ENCODE measurements at places on chromosomes 7 and 10. TPM values are rescaled to one million over a fixed set of nuclear protein-coding genes. Genes with fewer than 3 reads are reported as not detected.
A peak's percentile ranks its signal among the peaks of the same experiment; 100 is the strongest.

GRCh38 chr10:62728479-62728878 is 76.0 kb upstream of the ADO start:
- DNase-seq, result no peak

C10orf90 gene
- total RNA-seq, result not detected

- DNase-seq, result no peak
Measured at GRCh38 chr10:60978287-60979115, 34.5 kb upstream of the RHOBTB1 start.

DNA sequence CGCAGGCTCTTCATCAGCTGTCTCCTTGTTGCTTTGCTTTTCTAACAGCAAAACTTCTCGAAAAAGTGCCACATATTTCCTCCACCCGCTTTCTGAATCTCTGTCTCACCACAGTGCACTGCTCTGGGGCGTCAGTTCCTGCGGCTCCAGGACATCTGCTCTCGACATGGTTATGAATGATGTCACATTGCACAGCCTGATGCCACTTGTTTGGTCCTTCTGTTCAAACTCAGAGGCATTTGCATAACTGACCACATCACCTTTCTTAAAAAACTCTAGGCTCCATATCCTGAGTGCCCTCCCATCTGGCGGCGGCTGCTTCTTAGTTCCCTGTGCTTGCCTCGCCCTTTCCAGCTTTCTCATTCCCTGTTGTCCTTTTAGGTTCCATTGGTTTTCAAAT is 469.3 kb upstream of the COBL start:
- no peak for DNase-seq

- DNase-seq, result no peak
Measured at GRCh38 chr10:78954689-78955088, 114.1 kb upstream of the ZMIZ1 start.

GRCh38 chr7:100640517-100641440 is 573 bp downstream of the TFR2 start:
- DNase-seq, result no peak

GRCh38 chr10:99742701-99743100 is 10.7 kb downstream of the CUTC start:
- no peak for DNase-seq

MYOZ1 gene
- total RNA-seq, result 8.7 TPM

DNA sequence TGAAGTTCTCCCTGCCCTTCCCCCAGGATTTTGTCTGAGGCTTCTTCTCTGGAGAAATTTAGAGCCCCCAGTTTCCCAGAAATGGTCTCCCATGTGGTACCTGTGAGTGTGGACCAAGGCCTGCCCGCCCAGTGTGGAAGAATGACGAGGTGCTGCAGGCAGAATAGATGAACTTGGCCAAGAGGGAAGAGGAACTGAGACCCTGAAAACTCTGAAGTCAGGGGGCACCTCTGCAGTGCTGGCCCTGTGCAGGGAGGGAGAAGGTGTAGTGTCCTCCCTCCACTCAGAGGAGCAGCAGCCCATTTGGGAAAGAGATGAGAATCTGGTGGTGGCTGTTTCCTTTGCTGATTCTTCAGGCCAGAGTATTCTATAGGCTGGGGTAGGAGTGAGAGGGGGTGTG is 115.2 kb upstream of the PCGF5 start:
- DNase-seq, result no peak

DNA sequence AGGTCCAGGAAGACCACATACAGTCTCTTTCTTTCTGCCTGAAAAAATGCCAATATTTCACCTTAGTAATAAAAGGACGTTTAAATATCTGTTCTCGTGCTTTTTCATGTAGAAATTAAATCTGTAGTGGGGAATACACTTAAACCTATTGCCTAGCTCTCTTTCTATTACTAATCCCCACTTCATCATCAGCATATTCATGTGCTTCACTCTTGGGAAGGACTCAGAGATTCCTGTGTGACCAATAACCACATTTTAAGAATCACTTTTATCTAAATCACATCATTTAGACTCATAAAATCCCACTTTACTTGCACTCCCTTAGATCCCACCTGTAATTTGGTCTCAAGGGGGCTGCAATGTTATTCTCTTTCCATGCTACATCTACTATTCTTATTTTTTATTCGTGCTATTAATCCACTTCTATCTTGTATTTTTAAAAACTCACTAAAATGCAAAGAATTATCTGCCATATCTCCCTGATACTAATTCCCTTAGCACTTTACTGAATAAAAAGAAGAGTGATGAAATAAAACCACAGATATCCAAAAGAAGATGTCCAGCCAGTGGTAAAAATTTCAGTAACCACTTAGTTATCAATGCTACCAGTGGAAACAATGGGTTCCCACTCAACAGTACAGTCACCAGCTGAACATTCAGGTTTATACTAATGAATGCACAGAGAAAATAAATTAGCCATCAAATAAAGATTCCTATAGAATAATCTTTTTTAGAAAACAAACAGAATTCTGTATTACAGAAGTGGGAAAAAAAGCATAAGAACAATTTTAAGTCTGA is 102.1 kb downstream of the PPP1R17 start:
- DNase-seq, result no peak

GRCh38 chr7:90459888-90460287 is 9.6 kb upstream of the PTTG1IP2 start:
- no peak for DNase-seq

DNA sequence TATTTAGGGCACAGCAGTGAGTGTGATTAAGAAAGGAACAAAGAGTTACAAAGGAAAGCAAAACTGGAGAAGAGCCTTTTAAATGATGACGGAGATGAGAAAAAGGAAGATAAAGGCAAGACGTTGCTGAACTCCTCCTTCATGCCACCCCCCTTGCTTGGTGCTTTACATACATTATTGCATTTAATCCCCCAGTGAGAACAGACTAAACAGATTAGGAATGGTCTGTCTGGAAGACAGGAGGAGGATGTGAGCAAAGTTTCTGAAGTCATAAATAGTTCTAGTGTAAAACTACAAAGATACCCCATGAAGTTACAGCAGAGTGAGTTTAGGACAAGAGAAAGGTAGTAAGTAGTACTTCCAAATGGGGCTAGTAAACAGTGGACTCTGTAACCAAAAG is 113.5 kb downstream of the PLCE1 start:
- DNase-seq, result no peak

GRCh38 chr7:18552316-18552916 is 56.9 kb downstream of the HDAC9 start:
- no peak for DNase-seq

DNA sequence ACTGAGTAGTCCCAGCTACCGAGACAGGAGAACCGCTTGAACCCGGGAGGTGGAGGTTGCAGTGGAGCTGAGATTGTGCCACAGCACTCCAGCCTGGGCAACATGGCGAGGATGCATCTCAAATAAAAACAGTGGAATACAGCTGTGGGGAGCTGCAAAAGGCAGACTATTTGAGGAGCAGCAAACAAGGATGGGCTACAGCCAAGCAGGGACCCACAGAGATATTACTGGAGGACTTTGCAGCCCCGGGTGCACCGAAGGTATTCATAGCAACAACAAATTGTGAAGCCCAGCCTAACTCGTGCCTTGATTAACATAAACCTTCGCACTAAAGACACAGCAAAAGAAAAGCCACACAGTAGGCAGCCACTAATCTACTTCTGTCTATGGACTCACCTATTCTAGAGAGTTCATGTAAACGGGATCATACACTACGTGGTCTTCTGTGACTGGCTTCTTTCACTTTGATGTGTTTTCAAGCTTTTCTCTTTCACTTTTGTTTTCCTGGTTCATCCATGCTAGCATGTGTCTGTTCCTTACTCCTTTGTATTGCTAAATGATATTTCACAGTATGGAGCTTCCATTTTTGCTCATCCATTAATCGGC is 34.0 kb downstream of the PODXL start:
- peak; percentile 70 for DNase-seq

WNT8B gene
- not detected for total RNA-seq

DNA sequence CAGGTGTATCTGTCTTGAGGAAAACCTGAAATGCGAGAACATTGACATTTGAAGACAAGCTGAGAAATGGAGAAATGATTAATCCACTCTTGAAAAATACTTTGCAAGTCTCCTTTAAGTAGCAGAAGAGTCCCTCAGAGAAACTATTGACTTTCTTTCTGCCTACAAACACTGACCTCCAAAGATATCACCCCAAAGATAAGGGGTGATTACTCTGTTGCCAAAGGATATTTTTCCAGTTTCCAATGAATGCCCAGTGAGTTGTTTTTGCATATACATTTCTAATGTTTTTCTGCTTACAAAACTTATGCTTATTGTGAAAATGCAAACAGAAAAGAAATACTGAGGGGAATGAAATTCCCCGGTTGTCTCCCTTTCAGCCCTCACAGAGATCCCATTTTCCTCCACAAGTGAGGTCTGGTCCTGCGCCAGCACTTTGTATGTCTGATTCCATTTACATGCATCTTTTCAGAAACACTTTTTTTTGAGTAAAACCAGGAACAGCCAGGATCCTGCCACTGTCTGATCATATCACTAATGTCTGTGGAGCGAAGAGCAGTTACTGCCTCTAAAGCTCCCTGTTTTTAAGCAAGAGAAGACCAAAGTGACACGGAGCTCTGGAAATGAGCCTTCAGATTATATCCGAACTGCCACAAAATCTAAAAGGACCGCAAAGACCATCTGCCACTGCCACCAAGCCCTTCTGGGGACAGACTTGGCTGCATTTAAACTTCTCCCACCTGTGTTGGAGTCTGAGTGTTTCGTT is 82.9 kb upstream of the PDCD4 start:
- DNase-seq, result no peak

DNA sequence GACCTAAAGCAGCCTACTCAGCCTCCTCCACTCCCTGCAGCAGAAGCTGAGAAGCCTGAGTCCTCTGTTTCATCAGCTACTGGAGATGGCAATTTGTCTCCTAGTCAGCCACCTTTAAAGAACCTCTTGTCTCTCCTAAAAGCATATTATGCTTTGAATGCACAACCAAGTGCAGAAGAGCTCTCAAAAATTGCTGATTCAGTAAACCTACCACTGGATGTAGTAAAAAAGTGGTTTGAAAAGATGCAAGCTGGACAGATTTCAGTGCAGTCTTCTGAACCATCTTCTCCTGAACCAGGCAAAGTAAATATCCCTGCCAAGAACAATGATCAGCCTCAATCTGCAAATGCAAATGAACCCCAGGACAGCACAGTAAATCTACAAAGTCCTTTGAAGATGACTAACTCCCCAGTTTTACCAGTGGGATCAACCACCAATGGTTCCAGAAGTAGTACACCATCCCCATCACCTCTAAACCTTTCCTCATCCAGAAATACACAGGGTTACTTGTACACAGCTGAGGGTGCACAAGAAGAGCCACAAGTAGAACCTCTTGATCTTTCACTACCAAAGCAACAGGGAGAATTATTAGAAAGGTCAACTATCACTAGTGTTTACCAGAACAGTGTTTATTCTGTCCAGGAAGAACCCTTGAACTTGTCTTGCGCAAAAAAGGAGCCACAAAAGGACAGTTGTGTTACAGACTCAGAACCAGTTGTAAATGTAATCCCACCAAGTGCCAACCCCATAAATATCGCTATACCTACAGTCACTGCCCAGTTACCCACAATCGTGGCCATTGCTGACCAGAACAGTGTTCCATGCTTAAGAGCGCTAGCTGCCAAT is 202.2 kb downstream of the ZEB1 start:
- no peak for DNase-seq

CDNF gene
- 2.3 TPM for total RNA-seq

DNA sequence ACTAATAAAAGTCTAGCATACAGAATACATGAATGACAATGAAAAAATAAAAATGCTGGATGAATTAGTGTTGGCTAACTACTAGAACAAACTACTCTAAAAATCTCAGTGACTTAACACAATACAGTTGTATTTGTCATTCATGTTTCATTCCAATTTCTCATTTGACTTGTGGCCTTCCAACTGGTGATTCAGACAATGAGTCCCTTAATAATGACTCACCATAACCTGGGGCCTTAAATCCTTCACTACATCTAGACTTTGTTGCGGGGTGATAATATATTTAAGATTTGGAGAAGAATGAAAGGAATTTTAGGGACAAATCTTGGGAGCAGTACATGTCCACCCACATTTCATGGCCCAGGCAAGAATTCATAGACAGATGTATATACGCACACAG is 90.5 kb upstream of the POM121L12 start:
- no peak for DNase-seq

DNA sequence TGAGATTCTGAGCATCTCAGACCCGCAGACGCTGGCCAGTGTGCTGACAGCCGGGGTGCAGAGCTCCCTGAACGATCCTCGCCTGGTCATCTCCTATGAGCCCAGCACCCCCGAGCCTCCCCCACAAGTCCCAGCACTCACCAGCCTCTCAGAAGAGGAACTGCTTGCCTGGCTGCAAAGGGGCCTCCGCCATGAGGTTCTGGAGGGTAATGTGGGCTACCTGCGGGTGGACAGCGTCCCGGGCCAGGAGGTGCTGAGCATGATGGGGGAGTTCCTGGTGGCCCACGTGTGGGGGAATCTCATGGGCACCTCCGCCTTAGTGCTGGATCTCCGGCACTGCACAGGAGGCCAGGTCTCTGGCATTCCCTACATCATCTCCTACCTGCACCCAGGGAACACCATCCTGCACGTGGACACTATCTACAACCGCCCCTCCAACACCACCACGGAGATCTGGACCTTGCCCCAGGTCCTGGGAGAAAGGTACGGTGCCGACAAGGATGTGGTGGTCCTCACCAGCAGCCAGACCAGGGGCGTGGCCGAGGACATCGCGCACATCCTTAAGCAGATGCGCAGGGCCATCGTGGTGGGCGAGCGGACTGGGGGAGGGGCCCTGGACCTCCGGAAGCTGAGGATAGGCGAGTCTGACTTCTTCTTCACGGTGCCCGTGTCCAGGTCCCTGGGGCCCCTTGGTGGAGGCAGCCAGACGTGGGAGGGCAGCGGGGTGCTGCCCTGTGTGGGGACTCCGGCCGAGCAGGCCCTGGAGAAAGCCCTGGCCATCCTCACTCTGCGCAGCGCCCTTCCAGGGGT is 703 bp downstream of the RBP3 start:
- peak; percentile 67 for DNase-seq

- no peak for DNase-seq
Measured at GRCh38 chr7:82067628-82068264, 297.9 kb upstream of the HGF start.

BMS1 gene
- 13.4 TPM for total RNA-seq

DNA sequence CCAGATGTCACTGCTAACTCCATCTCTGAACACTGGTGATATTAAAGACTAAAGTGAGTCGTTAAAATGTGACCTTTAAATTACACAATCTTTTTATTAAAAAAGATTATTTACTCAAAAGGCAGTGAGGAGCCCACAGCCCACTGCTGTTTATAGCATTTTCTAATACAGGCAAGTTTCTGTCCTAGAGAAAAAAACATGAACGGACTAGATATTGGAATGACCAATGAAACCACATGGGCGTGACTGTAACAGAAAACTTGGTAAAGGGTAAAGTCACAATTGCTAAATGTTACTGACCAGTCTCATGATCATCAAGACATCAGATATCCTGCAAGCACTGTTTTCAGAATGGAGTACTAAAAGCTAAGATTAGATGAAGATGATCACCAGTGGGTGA is 78.7 kb downstream of the FEZF1 start:
- no peak for DNase-seq

- no peak for DNase-seq
Measured at GRCh38 chr7:10981317-10981716, 7.6 kb downstream of the PHF14 start.

DMBT1 gene
- 0.08 TPM for total RNA-seq

GRCh38 chr10:92993699-92994272 is 66.8 kb upstream of the CYP26C1 start:
- no peak for DNase-seq

Data from cardiac septum (tissue), 1 donor.